ENCODE measurements at places on chromosomes 4 and X. TPM values are rescaled to one million over a fixed set of nuclear protein-coding genes. Genes with fewer than 3 reads are reported as not detected.

Gene NXF3
- total RNA-seq: not detected

Gene TEX13B
- total RNA-seq: 0.12 TPM

Gene TRPC3
- total RNA-seq: 1.7 TPM

Gene SSX3
- total RNA-seq: not detected

Gene CSN1S1
- total RNA-seq: not detected

Gene ABCG2
- total RNA-seq: 2.3 TPM

Measured in uterine smooth muscle cell (primary cell).